Activated CD8-positive, alpha-beta T cell treated with anti-CD3 and anti-CD28 coated beads, Interleukin-2, amount 10 ng/mL, durations not matched to agents 7 days and 5 days (primary cell): ENCODE measurements at places on chromosomes 1 and 21.
A peak's percentile ranks its signal among the peaks of the same experiment; 100 is the strongest.

GRCh38 chr1:177858332-177858821 lies 111.5 kb downstream of the SEC16B start:
- no peaks in the 10 kb centered on the region for H3K4me1 ChIP-seq
- H3K27me3 ChIP-seq = no peaks in the 10 kb centered on the region
- H3K4me3 ChIP-seq = no peak overlapping the region
- no peak overlapping the region for H3K27ac ChIP-seq

GRCh38 chr1:3910049-3910731 lies 10.1 kb upstream of the C1orf174 start:
- no peak for DNase-seq
- H3K27ac ChIP-seq = no peak overlapping the region
- no peaks in the 10 kb centered on the region for H3K36me3 ChIP-seq
- H3K4me1 ChIP-seq = peaks cover 13% of the 10 kb centered on the region
- H3K27me3 ChIP-seq = no peaks in the 10 kb centered on the region

DNA sequence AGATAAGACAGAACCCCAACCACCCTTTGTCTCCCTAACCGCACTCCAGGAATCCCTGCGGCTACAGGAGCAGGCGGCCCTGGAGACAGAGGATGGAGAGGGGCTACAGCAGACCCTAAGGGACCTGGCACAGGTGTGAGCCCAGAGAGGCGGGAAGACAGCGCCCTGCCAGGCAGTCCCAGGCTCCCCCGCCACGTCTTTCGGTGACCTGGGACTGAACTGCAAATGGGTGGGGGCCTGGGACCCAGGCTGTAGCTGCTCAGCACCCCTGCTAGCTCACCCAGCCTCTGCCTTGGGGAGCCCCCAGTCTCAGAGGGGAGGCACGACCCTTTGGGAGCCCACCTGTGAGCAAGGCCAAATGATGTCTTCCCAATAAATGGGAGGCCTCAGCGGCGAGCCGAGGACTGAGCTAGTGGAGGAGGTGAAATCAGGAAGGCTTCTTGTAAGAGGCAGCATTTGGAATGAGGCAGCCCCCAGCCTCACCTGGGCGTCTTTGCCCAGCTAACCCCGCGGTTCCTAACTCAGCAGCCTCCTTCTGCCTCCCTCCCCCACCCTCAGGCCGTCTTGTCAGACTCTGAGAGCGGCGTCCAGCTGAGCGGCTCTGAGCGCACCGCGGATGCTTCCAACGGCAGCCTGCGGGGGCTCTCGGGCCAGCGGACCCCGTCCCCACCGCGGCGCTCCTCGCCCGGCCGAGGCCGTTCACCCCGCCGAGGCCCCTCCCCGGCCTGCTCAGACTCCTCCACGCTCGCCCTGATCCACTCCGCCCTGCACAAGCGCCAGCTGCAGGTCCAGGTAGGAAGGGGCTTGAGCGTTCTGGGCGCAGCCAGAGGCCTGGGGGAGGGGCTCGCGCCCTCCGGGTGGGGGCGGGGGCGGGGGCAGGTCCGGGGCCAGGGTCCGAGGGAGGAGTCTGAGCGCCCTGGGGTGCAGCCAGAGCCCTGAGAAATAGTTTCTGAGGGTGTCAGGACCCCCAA lies 16.9 kb downstream of the CROCC start:
- H3K27me3 ChIP-seq = no peaks in the 10 kb centered on the region
- no peaks in the 10 kb centered on the region for H3K4me1 ChIP-seq
- no peak overlapping the region for H3K27ac ChIP-seq
- H3K36me3 ChIP-seq = no peaks in the 10 kb centered on the region

DNA sequence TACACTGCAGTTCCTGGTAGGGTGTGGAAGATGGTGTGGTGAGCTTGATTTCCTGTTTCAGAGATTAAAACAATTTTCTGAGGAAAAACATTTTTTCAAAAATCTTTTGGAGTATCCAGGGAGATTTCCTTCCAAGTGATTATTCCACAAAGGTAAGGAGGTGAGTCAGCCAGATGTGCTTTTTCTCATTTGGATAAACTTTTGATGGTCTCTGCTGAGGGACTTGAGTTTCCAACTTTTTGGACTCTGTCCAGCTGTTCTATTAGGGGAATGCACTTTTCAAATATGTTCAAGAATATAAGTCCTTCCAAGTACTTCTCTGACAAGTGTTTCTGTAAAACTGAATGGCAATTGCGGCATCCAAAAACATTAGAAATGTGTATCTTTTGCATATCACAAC lies 628.8 kb upstream of the ADAMTS5 start:
- H3K36me3 ChIP-seq = no peaks in the 10 kb centered on the region
- no peak for DNase-seq
- H3K27ac ChIP-seq = no peak overlapping the region
- H3K4me1 ChIP-seq = no peaks in the 10 kb centered on the region
- no peaks in the 10 kb centered on the region for H3K27me3 ChIP-seq

GRCh38 chr1:14578156-14578555 lies 20.3 kb upstream of the KAZN start:
- no peaks in the 10 kb centered on the region for H3K4me1 ChIP-seq
- no peak overlapping the region for H3K27ac ChIP-seq
- no peak for DNase-seq
- H3K4me3 ChIP-seq = no peak overlapping the region

DNA sequence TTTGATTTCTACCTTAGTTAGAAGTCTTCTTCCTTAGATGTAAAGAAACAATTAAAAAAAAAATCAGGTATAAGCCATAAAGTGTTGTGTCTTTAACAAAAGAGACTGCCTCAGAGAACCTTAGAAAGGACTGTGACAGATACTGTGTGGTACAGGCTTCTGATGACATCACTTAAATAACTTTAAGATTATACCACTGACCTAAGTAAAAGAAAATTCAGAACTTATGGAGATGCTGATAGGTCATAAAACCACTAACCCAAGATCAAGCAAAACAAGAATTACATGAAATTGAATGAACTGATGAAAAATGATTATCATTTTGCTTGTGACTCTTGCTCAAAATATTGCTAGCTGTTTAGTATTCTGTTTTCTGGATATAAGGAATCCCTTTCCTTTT lies 220.8 kb downstream of the NRIP1 start:
- H3K27ac ChIP-seq = no peak overlapping the region
- H3K4me3 ChIP-seq = no peak overlapping the region
- no peaks in the 10 kb centered on the region for H3K27me3 ChIP-seq
- DNase-seq = no peak
- H3K36me3 ChIP-seq = no peaks in the 10 kb centered on the region
- no peaks in the 10 kb centered on the region for H3K4me1 ChIP-seq

- no peak overlapping the region for H3K27ac ChIP-seq
- peaks cover 3% of the 10 kb centered on the region for H3K4me1 ChIP-seq
These were observed 166.8 kb upstream of the IVNS1ABP start for GRCh38 chr1:185483664-185484450.

DNA sequence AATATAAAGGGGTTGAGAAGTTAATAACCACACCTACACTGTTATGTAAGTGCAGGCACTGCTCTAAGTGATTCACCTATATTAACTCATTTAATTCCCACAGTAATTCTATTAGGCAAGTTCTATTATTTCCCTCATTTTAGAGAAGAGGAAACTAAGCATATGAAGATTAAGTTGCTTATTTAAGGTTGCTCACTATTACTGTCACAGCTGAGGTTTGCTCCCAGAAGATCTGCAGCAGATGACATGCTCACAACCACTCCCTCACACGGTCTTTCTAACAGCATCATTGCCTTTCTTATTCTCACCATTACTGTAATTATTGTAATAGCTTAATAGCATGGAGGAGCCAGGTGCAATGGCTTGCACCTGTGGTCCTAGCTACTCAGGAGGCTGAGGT lies 196.4 kb upstream of the GREM2 start:
- no peaks in the 10 kb centered on the region for H3K36me3 ChIP-seq
- no peak overlapping the region for H3K27ac ChIP-seq
- no peaks in the 10 kb centered on the region for H3K4me1 ChIP-seq
- DNase-seq = no peak
- H3K27me3 ChIP-seq = no peaks in the 10 kb centered on the region

DNA sequence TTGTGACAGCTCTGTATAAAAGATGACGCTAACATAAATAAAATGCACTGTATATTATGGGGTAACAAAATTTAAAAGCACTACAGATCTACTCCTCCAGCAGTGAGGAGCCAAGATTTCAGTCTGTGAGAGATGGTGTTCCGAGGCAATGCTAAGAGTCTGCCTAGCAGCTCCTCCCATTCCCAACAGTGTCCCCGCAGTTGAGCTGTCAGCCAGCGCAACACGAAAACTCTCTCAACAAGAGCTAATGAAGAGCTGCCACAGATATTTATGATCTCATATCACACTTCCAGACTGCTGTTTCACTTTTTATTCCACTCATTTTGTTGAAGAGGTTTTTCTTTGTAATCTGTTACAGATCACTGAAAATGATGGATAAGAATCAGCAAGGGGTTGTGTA lies 53.9 kb upstream of the ESRRG start:
- H3K4me1 ChIP-seq = no peaks in the 10 kb centered on the region
- H3K27me3 ChIP-seq = no peaks in the 10 kb centered on the region
- H3K27ac ChIP-seq = no peak overlapping the region
- H3K4me3 ChIP-seq = no peak overlapping the region
- no peaks in the 10 kb centered on the region for H3K36me3 ChIP-seq

DNA sequence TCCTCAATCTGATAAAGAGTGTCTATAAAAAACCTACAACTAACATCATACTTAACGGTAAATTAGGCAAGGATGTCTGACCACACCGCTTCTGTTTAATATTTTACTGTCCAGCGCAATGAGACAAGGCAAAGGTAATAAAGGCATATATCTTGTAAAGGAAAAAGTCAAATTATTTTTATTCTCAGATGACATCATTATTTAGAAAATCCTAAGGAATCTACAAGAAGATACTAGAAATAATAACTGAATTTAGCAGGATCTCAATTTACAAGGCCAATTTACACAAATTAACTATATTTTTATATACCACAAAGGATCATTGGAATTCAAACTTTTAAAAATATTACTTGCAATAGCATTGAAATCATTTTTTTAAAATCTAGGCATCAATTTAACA lies 29.4 kb downstream of the GJA4 start:
- no peaks in the 10 kb centered on the region for H3K27me3 ChIP-seq
- no peak for DNase-seq
- H3K27ac ChIP-seq = no peak overlapping the region
- H3K36me3 ChIP-seq = no peaks in the 10 kb centered on the region
- H3K4me1 ChIP-seq = no peaks in the 10 kb centered on the region

DNA sequence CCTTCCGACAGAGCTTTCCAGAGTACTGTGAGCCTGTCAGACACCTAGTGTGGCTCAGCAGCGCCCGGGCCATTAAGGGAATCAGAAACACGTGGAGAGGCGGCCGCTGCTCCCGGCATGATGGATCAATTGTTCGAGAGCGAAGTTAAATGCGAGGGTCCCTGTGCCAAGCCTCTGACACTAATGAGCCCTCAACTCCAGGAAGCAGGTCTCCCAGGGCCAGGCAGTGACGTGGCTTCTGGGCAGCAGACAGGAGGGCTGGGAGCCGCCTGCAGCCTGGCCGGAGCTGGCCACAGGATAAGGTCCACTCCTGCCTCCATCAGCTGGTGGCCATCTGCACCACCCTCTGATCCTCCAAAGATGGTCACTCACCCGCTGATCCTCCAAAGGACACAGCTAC lies 67.5 kb upstream of the CLDN14 start:
- peaks cover 9% of the 10 kb centered on the region for H3K27me3 ChIP-seq
- H3K36me3 ChIP-seq = no peaks in the 10 kb centered on the region
- H3K4me3 ChIP-seq = no peak overlapping the region
- H3K4me1 ChIP-seq = no peaks in the 10 kb centered on the region
- no peak for DNase-seq

- H3K27ac ChIP-seq = no peak overlapping the region
- DNase-seq = no peak
- no peaks in the 10 kb centered on the region for H3K4me1 ChIP-seq
- no peaks in the 10 kb centered on the region for H3K36me3 ChIP-seq
- no peak overlapping the region for H3K4me3 ChIP-seq
These were observed 112.0 kb downstream of the UBE2U start for GRCh38 chr1:64315402-64315801.

DNA sequence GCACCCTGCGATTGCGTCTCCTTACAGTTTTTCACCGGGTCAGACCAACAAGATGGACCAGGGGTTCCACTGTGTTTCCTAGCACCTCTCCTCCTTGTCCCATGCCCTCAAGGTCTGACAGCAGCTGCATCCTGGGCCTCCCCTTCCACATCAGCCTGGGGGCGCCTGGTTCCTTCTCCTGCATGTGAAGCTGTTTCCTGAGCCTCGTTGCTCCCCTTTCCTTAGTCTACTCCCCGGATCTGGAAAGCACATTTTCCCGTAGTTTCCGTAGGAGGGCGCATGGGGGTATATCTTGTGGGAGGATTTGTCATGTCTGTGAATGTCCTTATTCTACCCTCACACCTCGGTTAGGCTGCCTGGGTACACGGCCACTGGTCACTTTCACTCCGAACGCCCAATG lies 6.1 kb downstream of the PRDM15 start:
- H3K36me3 ChIP-seq = no peaks in the 10 kb centered on the region
- DNase-seq = no peak
- peaks cover 14% of the 10 kb centered on the region for H3K4me1 ChIP-seq
- no peak overlapping the region for H3K27ac ChIP-seq
- H3K27me3 ChIP-seq = no peaks in the 10 kb centered on the region

GRCh38 chr1:64996541-64997257 lies 30.4 kb upstream of the JAK1 start:
- H3K27me3 ChIP-seq = no peaks in the 10 kb centered on the region
- peaks cover 10% of the 10 kb centered on the region for H3K36me3 ChIP-seq
- no peak overlapping the region for H3K4me3 ChIP-seq
- H3K4me1 ChIP-seq = peaks cover 13% of the 10 kb centered on the region
- no peak for DNase-seq

DNA sequence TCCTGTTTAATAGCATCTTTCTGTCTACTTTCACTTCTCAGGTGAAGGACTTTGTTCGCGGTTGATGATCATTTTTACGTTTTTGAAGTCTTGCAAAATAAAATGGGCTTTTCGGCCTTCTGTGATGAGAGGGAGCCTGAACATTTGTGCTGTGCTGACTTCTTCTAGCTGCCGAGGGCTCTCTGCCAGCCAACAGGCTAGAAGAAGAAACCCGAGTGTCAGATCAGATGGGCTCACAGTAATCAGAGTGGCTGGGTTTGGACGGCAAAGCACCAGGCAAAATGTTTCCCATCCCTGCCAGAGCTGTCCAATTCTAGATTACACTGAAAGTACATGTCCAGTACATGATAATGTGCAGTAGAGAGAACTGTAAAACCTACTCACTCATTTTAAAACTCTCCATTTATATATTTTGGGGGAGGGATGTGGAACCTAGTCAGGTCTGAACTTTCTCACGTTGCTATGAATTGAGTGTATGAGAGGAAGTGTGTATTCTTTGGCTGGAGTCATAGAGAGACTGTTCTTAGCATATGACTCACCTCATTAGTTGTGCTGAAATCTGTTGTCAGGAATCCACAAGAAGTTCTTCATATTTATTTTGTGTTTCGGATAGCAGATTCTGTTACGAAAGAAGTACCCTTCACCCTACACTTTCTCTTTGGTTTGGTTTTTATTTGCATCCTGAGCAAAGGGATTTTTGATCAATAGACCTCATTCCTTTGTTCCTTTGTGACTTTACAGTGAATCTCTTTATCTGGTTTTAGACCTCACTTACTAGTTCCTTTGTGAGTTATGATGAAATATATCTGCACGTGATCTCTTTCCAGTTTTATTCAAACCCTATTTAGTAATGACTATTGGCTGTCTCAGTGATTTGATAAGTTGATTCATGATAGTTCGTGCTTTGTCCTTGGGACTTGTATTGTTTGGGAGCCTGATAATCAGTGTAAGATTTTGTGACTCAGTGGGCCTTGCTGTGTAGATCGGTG lies 4.8 kb downstream of the ATP1A1 start:
- peaks cover 35% of the 10 kb centered on the region for H3K36me3 ChIP-seq
- no peaks in the 10 kb centered on the region for H3K27me3 ChIP-seq
- H3K4me3 ChIP-seq = peak overlapping the region; percentile 92
- peaks cover 74% of the 10 kb centered on the region for H3K4me1 ChIP-seq
- peak; percentile 57 for DNase-seq
- H3K27ac ChIP-seq = peak overlapping the region; percentile 94
